ENCODE measurements at places on chromosomes 1 and 21.

GRCh38 chr1:59638231-59638711 is 176.5 kb upstream of the HOOK1 start:
- no peak for DNase-seq

DNA sequence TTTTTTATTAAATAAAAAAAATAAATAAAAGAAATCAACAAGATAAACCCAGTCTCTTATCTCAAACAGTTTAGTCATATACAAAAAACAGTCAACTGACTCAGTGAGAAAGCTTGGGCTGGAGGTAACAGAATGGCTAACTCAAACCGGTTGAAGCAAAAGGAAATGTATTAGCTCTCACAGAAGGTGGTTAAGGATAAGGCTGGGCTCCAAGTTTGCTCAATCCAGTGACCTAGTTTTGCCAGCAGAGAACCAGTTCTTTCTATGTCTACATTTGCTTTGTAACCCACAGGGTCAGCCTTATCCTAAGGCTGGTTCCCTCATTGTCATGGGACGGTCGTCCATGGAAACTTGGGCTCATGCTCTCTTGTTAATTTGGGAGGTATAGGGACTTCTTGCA is 144.5 kb upstream of the L1TD1 start:
- no peak for DNase-seq

- DNase-seq: no peak
These were observed 614.0 kb upstream of the CHRM3 start for GRCh38 chr1:238772322-238772721.

GRCh38 chr1:5120559-5120958 is 466.1 kb downstream of the AJAP1 start:
- DNase-seq: no peak

DNA sequence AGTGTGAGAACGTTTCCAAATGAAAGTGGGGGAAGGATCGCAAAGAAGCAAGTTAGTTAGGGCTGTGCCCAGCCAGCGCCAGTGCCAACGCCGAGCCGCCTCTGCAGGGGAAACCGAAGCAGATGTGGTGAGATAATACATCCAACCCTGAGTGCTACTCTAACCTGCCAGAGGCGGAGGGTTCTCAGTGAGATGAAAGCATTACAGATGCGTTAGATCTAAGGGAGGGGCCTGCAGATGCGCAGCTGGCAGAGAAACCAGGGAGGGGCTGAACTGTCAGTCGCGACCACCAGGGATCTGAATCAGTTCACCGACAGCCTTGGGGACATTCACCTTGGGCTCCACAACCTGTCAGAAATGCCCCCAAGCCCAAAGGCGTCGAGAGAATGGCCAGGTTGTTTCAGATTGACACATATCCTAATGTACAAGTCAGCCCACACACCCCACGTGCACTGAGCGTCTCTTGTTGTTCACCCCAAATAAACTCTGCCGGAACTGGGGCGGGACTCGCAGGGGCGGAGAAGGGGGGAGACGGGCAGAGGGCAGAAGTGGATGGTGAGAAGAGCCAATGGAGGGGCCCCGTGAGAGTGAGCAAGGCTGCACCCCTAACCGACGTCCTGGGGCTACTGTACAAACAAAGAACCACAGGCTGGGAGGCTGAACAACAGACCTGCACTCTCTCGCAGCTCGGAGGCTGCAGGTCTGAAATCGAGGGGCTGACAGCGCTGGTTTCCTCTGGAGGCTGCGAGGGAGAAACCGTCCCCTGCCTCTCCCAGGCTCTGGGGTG is 8.7 kb upstream of the UMODL1 start:
- DNase-seq: peak; percentile 30

DNA sequence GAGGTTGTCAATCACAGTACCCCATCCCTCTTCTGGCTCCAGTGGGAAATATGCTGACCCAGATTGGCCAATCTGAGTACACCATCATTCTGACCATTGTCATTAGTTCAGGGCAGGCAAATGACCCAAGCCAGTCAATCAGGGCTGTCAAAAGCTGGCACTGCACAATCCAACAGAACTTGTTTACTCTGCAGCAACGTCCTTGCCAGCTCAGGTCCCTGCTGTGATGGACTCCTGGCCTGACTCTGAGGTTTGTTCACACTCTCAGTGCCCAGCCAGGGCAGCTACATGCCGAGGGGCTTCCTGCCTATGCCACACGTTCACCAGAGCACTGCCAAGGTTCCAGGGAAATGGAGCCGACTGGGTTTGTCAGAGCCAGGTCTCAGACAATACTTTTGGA is 14.7 kb upstream of the OVAAL start:
- DNase-seq: no peak

DNA sequence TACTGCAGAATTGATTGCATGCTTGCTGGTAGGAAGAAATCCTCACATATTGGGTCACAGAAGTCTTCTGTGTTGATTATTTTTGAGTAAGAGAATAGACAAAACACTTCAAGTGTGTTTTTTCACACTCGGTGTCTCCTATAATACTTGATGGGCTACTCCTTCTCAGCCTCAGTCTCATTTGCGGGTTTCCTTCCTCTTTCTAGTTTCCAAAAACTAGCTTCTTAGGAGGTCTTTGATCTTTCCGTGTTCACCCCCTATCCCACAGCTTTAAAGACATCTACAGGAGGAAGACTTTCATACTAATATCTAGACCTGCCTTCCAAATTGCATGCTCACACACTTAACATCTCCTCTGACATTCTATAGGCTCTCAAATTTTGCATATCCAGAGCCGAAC is 40.7 kb upstream of the NTPCR start:
- no peak for DNase-seq

DNA sequence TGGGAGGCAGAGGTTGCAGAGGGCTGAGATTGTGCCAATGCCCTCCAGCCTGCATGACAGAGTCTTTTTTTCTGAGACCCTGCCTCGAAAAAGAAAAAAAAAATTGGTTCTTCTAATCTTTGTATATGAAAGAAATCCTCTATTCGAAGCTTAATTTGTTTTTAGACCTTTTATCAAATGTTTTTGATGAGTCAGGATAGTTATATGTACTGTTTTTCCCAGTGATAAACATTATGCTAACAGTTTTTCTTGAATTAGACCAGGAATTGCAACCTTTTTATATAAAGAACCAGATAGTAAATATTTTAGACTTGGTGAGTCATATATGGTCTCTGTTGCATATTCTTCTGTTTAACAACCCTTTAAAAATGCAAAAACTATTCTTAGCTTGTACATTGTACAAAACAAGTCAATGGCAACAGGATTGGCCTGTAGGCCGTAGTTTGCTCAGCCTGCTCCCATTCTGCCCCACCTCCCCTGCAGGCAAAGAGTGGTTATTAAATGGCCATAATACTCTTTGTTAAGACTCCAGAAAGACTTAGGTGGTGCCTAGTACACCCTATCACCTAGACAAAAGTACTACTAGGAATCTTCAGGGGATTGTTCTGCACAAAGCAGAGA is 45.2 kb downstream of the LYST start:
- DNase-seq: no peak

- no peak for DNase-seq
These were observed 59.9 kb upstream of the SELENON start for GRCh38 chr1:25740071-25740470.

GRCh38 chr1:55572878-55573734 is 357.9 kb upstream of the USP24 start:
- no peak for DNase-seq

DNA sequence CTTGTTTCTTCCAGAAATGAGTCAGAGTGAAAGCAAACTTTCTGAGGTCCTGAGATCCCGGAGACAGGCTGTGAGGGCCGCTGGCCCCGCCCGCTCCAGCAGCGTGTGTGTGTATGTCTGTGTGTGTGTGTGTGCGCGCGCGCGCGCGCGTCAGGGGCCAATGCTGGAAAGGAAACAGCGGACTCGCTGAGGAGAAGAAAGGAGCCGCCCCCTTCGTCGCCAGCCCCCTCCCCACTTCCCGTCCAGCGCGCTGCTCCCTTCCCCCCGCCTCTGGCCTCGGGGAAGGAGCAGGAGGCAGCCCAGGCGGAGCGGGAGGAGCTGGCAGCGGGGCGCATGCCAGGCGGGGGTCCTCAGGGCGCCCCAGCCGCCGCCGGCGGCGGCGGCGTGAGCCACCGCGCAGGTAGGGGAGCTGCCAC is at the start of gene DISC1:
DISC1 (plus strand) TSS at position 256 of the 416 bp plus-strand sequence; CDS start at position 334, 78 bp downstream.
- DNase-seq: peak; percentile 78

GRCh38 chr1:185448591-185449186 is 131.6 kb upstream of the IVNS1ABP start:
- DNase-seq: no peak

- no peak for DNase-seq
These were observed 10.0 kb downstream of the TTF2 start for GRCh38 chr1:117070124-117070523.

- no peak for DNase-seq
These were observed at the start of gene OR2T10 for GRCh38 chr1:248597589-248597988. OR2T10 (minus strand) TSS chr1:248597700; CDS start chr1:248593768, 3,932 bp downstream.

GRCh38 chr1:43329995-43330751 is 7.4 kb upstream of the MPL start:
- DNase-seq: no peak

DNA sequence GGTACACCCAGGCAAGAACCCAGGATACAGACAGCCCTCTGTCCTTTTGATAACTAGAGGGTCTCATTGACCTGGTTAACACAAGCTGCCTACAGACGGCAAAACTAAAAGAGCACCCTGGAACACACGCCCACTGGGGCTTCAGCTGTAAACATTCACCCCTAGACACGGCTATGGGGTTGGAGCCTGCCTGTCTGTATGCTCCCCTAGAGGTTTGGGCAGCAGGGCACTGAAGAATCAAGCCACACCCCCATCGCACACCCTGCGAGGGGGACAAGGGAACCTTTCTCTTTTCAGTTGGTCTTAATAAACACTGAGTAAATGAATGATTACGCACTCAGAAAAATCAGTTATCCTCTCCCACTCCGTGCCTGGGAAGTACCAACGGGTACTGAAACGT is 35.5 kb downstream of the LRRC3 start:
- DNase-seq: no peak

DNA sequence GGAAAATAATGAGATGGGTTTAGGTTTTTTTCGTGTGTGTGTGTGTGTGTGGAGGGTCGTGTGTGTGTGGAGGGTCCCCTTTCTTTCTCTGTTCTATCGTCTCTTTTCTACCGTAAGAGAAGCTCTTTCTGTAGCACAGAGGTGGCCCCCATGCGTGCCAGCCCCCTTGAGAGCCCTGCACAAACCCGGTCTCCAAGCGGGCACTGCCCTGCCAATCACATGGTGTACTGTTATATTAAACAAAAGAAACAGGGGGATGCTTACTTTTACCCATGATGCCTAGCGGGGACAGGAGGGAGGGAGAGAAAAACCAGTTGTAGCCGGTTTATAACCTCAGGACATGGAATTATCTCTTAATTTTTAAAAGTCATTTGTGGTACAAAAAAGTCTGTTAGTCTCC is 41.0 kb downstream of the GATAD2B start:
- no peak for DNase-seq

DNA sequence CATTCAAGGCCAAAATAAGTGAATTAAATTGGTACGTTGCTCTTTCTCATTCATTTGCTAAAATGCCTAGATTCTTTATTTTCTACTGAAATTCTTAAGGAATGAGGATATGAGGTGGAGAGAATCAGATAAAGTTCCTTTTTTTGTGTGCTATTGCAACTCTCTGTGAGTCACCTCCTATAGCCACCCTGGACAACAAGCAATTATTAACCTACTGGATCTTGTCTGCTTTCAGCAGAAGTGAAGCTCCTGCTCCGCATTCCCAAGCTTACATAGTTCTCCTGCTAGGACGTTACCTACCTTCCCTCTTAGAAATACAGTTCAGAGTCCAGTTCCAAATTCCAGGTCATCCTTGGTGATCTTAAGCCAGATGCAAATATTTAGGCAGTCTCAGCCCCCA is 4.8 kb upstream of the KCNJ6 start:
- no peak for DNase-seq

GRCh38 chr1:66413136-66413837 is 120.7 kb upstream of the SGIP1 start:
- no peak for DNase-seq

GRCh38 chr1:43373066-43373940 is 5.5 kb upstream of the ELOVL1 start:
- DNase-seq: no peak

DNA sequence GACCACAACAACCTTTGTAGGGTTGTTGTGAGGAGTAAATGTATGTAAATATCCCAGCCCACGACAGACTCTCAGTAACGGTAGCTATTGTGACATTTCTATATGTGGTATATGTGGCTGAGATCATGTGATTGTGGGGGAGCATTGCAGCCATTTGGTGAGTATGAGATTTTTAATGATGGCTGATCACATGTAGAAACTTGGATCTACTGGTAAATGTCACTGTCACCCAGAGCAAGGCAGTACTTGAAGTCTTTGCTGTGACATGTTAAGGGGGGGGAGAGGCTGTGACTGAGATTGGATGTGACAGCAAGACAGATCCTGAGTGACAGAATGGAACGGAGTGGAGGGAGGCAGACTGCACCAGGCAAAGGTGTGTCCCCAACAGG is 23.9 kb upstream of the MEF2D start:
- no peak for DNase-seq

DNA sequence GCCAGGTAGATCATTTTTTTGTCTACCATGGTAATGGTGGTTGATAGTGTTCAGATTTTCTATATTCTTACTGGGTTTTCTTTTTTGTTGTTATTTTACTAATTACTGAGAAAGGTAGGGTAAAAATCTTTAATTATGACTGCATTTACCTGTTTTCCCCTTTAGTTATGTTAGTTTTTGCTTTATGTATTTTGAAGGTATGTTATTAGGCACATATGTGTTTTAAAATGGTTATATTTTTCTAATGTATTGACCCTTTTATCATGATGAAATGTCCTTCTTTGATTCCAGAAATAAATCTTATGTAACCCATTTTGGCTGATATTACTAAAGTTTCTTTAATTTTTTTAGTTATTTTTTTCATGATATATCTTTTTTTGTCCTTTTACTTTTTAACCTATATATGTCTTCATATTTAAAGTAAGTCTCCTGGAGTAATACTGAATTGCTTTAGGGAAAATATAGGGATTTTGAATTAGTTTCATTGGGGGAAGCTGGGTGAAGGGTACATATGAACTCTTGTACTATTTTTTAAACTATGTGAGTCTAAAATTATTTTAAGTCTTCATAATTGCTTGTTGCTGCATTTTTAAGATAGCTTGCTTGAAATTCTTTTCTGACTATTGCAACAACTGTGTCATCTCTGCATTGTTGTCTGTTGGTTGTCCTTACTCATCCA is 22.4 kb downstream of the SLC35A3 start:
- no peak for DNase-seq

- DNase-seq: no peak
These were observed 18.6 kb downstream of the AZIN2 start for GRCh38 chr1:33099290-33100118.

DNA sequence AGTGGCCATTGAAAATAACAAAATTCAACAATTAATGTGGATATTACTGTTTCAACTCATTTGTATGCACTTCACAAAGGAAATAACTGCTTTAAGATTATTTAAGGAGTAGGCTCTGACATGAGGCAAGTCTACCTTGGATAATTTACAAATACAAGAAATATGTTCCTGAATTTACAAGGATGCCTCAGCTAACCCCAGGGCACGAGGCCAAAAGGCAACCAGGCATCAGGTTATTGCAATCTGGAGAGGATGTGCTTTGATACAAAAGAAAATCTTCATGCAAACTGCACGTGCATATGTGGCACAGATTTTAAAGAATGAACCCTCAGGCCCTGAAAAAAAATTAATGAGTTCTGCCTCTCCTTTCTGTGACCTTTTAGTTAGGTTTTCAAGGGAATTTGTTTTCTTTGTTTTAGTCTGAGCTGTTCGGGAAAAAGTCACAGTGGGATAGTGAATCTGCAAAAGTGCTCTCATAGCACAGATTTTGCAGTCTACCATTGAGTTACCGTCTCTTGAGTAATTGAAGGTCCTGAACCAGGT is 1304.2 kb upstream of the ADGRL4 start:
- DNase-seq: no peak

GRCh38 chr1:241800640-241801039 is 47.4 kb upstream of the EXO1 start:
- DNase-seq: no peak

All from hypothalamus (tissue), 51 donors.